ENCODE measurements at places on chromosomes 5 and 9.

- DNase-seq: no peak
Measured at GRCh38 chr5:111461934-111462333, 50.4 kb downstream of the STARD4 start.

GRCh38 chr9:111298731-111299598, 31.1 kb downstream of the OR2K2 start:
- DNase-seq: no peak

DNA sequence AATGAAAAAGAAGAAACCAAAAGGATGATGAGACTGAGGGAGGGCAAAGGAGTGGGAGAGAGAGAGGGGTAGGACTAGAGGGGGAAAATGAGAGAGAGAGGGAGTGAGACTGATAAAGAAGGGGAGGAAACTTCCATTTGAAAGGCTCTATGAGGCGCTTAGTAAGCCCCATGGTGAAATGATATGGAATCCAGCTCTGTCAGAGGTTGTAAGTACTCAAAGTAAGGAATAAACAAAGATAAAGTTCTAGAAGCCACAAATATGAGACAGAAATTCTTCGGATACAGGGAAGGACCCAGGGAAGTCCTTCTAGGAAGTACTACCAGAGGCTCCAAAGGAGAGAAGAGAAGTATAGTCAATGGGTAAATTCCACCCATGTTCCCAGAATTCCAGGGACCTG, 21.7 kb upstream of the VLDLR start:
- no peak for DNase-seq

GRCh38 chr5:6480133-6481051, 31.7 kb downstream of the UBE2QL1 start:
- DNase-seq: no peak

DNA sequence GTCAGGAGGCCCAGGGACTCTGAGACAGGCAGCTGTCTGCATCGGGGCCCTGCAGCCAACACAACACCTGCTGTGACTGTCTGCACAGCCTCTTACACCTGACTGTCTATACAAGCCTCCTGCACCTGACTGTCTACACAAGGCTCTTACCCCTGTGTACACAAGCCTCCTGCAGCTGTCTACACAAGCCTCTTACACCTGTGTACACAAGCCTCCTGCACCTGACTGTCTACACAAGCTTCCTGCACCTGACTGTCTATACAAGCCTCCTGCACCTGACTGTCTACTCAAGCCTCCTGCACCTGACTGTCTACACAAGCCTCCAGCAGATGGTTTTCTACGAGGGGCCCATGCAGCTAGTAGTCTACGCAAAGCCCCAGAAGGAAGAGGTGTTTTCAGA, 18.6 kb downstream of the IRX2 start:
- DNase-seq: no peak

- DNase-seq: no peak
Measured at GRCh38 chr9:34338665-34339385, 9.5 kb downstream of the NUDT2 start.

DNA sequence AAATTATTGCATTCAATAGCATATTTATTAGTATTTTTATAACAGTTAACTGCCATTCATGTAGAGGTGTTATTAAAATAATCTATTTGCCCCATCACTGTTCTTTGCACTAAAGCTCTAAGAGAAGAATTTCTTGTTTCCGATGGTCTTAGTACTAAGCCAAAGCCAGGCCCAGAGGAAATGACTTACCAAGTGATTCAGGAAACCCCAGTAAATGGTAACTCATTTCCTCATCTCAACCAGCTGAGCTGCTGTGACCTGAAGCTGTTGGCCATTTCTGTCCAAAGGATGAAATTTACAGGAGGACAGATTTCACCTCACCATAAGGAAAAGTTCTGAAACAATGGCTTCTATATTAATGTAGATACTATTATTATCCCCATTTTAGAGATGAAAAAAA, 117.0 kb downstream of the PIK3R1 start:
- no peak for DNase-seq

GRCh38 chr5:158383486-158383885, 524.5 kb upstream of the CLINT1 start:
- no peak for DNase-seq

DNA sequence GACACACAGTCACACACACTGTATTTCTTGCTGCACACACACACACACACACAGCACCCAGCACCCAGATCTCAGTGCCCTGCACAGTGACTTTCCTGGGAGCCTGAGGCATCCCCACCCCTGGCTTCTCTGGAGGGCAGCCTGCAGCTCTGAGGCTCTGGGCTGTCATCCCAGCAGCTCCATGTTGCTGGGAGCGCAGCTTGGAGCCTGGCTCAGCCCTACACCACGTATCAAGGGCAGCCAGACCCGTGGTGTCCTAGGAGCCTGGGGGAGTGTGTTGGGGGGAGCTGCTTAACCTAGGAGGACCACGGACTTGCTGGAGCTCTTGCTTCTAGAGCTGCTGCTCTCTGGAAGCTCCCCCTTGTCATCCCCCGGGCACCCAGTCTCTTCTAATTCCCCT, 5.2 kb downstream of the IER5L start:
- DNase-seq: no peak

DNA sequence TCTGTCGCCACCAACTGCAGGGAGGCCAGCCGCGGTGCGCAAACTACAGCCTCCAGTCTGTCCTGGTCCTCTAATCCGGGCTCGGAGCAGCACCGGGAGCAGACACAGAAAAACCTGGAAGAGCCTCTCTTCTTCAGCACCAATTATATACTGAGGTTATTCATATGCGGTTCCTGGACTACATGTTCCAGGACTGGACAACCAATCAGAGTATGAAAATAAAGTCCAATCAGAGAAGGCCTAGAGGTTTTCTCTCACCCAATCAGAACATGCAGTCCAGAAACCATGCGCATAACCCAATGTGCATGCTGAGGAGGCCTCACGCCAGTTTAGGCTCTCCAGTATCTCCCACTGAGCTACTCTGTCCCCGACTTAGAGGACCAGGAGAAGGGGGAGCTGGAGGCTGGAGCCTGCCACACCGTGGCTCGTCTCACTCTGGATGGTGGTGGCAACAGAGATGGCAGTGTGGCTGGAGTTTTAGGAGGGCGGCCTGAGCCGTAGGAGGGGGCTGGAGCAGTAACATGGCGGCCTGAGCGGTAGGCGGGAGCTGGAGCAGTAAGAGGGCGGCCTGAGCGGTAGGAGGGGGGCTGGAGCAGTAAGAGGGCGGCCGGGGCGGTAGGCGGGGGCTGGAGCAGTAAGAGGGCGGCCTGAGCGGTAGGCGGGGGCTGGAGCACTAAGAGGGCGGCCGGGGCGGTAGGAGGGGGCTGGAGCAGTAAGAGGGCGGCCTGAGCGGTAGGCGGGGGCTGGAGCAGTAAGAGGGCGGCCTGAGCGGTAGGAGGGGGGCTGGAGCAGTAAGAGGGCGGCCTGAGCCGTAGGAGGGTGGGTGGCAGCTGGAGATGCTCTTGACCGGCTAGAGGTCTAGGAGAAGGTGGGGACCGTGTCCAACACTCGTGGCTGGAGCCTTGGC, 20.4 kb upstream of the TRIM52 start:
- DNase-seq: no peak

DNA sequence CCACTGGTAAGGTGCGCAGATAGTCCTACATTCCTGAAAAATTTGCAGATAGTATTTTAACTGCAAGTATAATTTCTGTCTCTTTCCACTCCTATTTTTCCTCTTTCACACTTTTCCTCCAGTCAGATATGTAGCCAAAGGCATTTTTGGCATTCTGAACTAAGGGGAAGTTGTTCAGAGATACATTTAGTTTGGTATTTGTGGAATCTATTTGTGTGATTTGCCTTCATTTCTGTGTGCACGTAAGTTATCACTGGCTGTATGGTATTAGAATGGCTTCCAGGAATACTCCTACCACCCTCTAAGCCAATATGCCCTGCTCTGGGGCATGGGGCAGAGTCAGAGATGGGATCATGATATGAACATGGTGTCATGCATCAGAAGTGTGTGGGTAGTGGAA, 45.8 kb upstream of the GRAMD2B start:
- no peak for DNase-seq

GRCh38 chr5:16561660-16562059, 55.1 kb downstream of the RETREG1 start:
- no peak for DNase-seq

DNA sequence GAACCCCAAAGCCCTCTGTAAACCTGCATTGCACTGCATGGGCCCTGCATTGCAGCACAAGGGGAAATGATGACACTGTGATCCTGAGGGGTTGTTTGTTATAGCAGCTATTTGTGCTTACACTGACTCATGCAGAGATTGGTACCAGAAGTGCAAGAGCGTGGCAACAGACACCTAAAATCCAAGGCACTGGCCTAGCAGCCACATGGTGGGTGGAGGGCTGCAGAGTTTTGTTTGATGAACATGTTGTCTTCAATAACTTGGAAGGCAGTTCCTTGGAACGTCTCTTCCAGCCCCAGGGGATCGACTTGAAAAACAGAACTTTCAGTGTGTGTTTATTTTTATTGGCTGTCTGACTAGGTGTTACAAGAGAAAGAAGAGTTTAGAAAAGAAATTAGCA, 14.5 kb downstream of the FCN2 start:
- no peak for DNase-seq

DNA sequence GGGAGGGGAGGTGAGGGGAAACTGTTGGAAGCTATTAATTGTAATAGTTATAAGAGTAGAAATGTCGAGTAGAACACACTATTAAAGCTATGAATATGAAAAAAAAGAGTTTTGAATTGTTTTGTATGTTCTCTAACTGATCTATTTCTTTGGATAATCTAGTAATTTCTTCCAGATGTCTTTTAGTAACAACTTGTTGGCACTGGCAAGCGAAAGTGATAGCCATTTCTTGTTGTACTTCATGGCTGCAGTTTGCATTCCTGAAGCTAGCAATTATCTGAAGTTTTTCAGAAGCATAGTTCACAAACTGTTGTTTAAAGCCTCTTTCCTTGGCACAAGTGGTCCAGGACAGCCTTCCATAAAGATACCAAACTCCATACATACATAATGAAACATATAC, 49.4 kb upstream of the SPATA31C2 start:
- no peak for DNase-seq

- no peak for DNase-seq
Measured at GRCh38 chr9:17757816-17758215, 178.9 kb downstream of the SH3GL2 start.

DNA sequence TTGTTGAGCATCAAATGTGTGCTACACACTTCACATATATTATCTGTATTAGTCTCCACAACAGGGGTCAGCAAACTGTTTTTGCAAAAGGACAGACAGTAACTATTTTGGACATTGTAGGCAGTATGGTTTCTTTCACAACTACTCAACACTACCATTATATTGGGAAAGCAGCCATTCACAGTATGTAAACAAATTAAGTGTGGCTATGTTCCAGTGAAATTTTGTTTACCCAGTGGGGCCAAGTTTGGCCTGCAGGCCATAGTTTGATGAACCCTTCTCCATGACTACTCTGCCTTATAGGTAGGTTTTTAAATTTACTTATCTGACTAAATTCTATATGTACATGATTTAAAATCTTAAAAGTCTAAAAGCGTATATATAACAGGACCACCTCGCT, 13.0 kb upstream of the FAM151B start:
- no peak for DNase-seq

- no peak for DNase-seq
Measured at GRCh38 chr9:18092138-18092537, 381.8 kb upstream of the ADAMTSL1 start.

GRCh38 chr5:116730706-116731105, 156.1 kb upstream of the SEMA6A start:
- no peak for DNase-seq

- no peak for DNase-seq
Measured at GRCh38 chr9:86183229-86184137, 76.0 kb downstream of the C9orf153 start.

- no peak for DNase-seq
Measured at GRCh38 chr9:136860933-136861873, 4.9 kb downstream of the EDF1 start.

DNA sequence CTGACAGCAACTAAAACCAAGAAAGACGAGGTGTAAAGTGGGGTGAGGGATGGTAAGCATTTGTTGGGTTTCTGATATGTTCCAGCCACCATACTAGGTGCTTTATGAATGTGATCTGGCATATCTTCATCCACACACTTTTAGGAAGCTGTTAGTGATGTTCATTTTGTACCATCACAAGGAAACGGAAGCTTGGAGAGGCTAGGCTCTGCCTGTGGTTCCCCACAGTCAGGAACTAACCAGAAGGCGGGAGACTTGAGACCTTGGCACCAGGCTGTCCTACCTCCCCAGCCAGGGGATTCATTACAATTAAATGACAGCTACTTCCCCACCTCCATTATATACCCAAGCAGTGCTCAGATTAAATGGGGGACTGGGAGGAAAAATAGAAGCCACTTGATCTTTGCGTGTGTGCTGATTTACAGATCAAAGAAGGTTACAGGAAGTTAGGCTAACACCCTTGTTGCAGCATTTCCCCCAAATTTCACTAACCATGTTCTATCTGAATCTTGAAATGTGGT, 43.0 kb downstream of the SFXN1 start:
- DNase-seq: no peak

DNA sequence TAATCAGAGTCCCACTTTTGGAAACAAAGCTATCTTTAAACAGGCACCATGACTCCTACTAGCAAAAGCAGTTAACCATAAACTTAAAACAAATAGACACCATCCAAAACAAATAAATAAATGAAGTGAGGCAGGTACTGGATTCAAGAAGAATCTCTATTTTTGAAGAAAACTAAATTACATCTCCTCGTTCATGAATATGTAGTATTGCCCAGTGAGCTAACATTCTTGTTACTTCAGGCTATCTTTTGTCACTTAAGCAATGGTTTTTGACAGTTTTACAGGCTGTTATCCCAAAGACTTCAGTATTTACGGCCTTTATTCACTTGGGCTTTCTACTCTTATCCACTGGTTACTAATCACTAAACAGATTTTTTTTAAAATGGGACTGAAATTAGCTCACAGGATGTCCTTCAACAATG, 242.5 kb downstream of the MLLT3 start:
- DNase-seq: no peak

DNA sequence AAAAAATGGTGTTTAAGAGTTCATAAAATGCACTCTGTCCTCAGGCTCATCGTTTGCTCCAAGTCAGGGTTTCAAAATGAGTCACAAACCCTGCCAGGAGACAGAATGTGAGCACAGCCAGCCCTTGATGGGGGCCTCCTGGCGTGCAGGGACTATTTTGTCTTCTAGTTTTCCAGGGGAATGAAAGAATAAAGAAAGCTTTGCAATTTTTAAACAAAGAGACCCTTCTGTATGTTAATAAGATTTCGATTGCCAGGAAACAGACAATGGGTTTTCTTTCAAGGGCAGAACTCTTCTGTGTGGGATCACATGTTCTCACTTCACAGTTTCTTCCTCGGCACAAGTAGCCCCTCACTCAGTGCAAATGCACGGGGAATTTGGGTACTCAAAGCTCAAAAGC, 121.4 kb upstream of the C6 start:
- no peak for DNase-seq

- no peak for DNase-seq
Measured at GRCh38 chr5:133122711-133123110, 70.9 kb downstream of the HSPA4 start.

- DNase-seq: no peak
Measured at GRCh38 chr5:93161661-93162654, 419.1 kb downstream of the NR2F1-AS1 start.

DNA sequence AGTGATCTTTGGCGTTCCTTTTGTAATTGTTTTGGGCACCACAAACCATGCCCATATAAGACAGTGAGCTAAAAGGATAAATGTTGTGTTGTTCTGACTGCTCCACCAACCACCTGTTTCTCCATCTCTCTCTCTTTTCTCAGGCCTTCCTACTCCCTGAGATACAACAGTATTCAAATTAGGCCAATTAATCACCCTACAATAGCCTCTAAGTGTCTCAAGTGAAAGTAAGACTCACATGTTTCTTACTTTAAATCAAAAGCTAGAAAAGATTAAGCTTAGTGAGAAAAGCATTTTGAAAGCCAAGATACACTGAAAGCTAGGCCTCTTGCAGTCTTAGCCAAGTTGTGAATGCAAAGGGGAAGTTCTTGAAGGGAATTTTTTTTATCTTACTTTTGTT, 268.8 kb upstream of the NREP start:
- DNase-seq: no peak
